H1 (cell line): ENCODE measurements at places on chromosomes 5 and 9.

GRCh38 chr9:36158122-36158521 is 11.1 kb upstream of the CCIN start:
- DNase-seq = no peak

GRCh38 chr5:55021410-55021809 is 2.6 kb upstream of the GZMK start:
- DNase-seq = no peak

- DNase-seq = no peak
Observed at GRCh38 chr5:145825751-145826180, 9.4 kb downstream of the PRELID2 start.

- DNase-seq = no peak
Observed at GRCh38 chr5:141933151-141933550, 9.5 kb downstream of the DELE1 start.

- no peak for DNase-seq
Observed at GRCh38 chr5:116409591-116410296, 164.9 kb downstream of the SEMA6A start.

DNA sequence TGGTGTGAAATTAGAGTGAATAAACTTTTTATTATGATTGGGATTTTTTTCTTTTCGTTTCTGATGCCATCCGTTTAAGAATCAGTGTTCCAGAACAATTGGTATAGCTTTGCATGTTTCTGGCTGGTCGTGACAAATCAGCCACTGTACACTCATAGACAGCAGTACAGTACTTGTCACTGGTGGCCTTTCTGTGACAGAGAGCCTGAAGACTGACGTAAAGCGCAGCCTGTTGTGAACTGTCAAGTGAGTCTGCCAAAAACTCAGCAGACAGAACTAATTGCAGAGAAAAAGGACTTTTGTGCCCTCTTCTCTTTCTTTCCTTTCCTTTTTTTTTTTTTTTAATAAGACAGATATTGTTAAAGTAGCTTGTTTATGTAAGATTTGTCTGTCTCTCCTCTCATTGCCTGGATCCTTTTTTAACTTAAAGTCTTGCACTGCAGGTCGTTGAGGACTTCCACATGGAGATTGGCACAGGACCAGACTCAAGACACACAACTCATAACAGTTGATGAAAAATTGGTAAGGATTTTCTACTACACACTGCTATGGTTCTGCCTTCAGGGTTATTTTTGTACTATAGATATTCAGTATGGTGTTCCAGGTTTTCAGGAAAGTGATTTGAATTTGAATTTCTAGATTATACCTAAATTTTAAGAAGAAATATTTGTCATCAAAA is 42.7 kb downstream of the NDUFS4 start:
- no peak for DNase-seq

DNA sequence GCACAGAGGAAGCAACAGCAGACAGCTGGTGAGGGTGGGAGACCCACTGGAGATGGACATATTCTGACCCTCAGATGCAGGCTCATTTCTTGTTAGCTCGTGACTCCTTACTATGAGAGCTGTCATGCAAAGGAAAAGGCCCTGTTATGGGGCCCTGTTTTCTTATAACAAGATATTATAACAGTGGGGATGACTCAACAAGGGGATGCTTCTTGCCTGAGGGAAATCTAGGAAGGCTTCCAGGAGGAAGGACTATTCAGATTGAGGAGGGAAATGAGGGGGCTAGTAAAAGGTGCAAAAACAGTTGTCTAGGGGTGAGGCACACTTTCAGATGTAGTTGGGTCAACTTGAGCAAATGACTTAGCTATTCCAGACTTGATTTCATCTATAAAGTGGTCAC is 83.0 kb downstream of the DAB2IP start:
- DNase-seq = no peak

DNA sequence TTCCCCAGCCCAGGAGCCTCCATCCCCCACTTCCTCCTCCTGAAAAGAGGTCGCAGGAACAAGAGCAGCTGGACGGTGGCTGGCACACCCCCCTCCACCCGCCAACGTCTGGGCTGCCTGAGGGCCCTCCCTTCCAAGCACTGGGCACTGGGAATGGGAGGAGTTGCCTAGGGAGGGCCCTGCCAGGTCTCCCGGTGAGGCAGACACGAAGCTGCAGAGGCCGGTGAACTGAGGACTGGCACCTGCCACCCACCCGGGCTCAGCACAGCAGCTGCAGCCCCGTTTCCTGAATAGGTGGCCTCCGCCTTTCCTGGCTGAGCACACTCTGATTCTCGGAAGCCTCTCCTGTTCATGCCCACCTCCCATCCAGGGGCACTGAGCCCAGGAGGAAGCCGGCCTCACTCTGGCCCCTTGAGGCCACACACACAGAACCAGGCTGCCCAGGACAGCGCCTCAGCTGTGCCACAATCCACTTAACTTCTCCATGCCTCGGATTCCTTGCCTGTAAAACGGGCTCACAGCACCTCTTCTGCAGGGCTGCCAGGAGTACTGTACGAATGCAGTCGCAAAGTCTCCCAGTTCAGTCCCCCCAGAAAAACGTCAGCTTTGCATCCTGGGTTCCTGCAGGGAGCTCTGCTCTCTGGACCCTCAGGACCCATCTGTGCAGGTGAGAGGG is 1.3 kb downstream of the NPDC1 start:
- DNase-seq = no peak

DNA sequence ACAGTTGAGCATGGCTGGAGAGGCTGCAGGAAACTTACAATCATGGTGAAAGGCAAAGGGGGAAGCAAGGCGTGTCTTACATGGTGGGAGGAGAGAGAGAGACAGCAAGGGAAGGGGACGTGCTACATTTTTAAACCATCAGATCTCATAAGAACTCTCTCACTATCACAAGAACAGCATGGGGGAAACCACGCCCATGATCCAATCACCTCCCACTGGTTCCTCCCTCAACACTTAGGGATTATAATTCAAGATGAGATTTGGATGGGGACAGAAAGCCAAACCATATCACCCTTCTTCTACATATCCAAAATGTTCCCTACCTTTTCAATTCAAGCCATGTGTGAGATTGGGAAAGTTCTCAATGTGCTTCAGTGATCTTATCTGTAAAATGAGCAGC is 22.9 kb upstream of the GLRX start:
- DNase-seq = no peak

GRCh38 chr9:10785255-10785654 is 172.5 kb upstream of the PTPRD start:
- DNase-seq = no peak

GRCh38 chr9:83062651-83063527 is at the start of gene RASEF:
Gene RASEF, minus strand, starts transcription at chr9:83063142. Its CDS starts 275 bp downstream, at chr9:83062867.
- DNase-seq = peak; percentile 84

- no peak for DNase-seq
Observed at GRCh38 chr5:14449052-14449661, 132.4 kb upstream of the OTULINL start.

GRCh38 chr5:5384660-5385330 is 37.7 kb upstream of the ICE1 start:
- no peak for DNase-seq

GRCh38 chr9:118734696-118735095 is 634.5 kb downstream of the BRINP1 start:
- DNase-seq = no peak

GRCh38 chr5:157059093-157059539 is at the start of gene HAVCR1:
Gene HAVCR1, minus strand, starts transcription at chr5:157059116. Its CDS starts 1,173 bp downstream, at chr5:157057943.
- DNase-seq = no peak

DNA sequence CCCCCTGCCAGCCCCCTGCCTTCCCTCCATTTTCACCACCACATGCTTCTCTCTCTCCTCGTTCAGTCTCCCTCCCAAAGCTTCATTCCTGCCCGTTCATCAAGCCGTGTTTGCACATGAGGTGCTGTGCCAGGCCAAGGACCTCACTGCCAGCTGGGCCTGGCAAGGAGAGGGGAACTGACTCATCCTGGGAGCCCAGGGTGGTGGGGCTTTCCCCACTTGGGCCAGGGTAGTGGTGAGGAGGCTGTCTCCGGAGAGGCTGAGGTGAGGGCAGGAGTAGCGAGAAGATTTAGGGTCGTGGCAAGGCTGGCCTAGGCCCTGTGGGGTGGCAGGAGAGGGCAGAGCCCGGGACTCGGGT is 30.4 kb upstream of the NOTCH1 start:
- no peak for DNase-seq

DNA sequence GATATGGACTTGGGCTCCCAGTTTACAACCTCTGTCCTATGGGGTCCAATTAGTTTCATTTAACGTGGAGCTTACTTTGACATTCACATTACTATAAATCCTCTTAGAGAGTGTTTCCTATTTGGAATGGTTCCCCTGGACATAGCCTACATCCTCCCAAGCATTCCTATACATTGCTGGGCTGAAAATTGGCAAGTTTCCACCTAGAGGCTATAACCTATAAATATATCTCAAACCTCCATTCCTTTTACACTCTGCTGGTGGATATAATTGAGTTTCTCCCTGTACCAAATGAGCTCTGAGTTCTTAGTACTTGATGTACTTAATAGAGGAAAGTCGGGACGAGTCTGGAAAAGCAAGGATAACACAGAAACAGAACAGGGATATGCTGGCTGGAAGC is 172.8 kb downstream of the ASTN2 start:
- DNase-seq = no peak

GRCh38 chr9:20225826-20226225 is 396.5 kb downstream of the MLLT3 start:
- no peak for DNase-seq

- DNase-seq = no peak
Observed at GRCh38 chr5:18236386-18236785, 602.1 kb downstream of the TAF11L14 start.

- no peak for DNase-seq
Observed at GRCh38 chr9:104951487-104951886, 23.5 kb upstream of the ABCA1 start.

- no peak for DNase-seq
Observed at GRCh38 chr5:119752921-119753886, 123.8 kb downstream of the FAM170A start.

- no peak for DNase-seq
Observed at GRCh38 chr9:112187404-112187803, 12.3 kb upstream of the SUSD1 start.

GRCh38 chr5:1702318-1702717 is 97.3 kb downstream of the MRPL36 start:
- peak; percentile 48 for DNase-seq

DNA sequence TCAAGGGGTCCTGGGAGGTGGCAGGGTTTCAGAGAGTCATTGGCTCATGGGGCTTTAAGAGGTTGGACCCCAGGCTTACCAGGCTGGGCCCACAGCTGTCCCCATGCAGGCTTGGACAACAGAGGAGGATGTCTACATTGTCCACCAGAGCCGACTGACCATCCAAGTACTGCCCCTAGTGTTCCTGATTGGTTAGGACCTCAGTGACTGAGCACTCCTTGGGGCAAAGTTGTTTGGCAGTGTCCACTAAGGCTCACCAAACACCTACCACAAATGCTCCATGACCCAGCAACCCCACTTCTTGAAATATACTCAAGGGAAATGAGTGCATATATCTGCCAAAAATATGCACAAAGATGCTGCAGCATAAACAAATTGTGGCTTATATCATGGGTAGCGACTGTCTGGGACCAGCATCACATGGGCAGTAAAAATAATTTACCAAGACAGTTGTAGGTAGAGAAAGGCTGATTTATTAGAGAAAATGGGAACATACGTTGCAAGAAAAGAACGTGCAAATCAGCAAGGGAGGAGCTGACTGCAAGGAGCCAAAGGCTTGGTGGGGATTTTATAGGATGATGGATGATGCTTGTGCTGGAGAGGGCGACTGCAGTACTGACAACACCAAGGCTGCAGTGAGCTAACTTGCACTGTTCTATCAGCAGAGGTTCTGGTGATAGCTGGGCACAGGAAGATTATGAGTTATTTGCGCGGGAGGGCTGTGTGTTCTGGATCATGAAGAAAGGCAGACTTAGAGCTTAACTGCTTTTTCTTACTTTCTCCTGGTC is 265.2 kb downstream of the GADD45G start:
- no peak for DNase-seq

- DNase-seq = no peak
Observed at GRCh38 chr5:155053501-155053900, 39.9 kb downstream of the KIF4B start.

DNA sequence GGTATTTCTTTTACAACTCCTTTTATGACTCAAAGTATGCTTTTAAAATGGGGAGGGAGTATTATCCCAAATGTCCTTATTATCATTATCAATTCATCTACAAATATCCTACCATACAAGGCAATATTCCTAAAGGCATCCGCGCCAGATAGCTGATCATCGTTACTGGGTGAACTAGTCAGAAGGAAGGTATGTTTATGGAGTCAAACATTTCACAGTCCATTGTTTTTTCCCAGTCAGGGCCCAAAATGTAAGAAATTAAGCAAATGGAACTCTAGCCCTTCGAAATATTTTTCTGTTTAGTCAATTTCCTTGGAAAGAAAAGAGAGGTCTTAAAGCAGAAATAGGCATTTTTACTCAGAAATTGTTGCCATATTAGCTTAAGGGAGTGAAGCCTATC is 188.5 kb upstream of the CCNG1 start:
- no peak for DNase-seq

DNA sequence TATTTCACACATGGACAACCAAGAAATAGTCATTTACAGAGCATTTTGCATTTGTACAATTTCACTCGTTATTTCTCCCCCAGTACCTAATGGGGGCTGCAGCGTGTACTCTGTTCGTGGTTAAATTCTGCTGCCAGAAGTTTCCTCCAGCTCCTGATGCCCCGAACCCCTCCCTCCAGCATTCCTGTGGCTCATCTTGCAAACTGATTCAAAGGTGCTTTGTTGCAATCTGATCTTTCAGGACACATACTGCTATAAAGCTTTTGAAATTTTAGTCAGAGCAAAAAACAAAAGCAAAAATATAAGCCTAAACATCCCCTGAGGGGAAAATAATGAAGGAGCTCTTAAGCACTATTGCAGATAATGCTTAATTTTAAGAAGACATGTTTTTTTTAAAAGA is 27.7 kb downstream of the UBLCP1 start:
- no peak for DNase-seq

- DNase-seq = no peak
Observed at GRCh38 chr5:4832471-4832870, 307.7 kb upstream of the ADAMTS16 start.

DNA sequence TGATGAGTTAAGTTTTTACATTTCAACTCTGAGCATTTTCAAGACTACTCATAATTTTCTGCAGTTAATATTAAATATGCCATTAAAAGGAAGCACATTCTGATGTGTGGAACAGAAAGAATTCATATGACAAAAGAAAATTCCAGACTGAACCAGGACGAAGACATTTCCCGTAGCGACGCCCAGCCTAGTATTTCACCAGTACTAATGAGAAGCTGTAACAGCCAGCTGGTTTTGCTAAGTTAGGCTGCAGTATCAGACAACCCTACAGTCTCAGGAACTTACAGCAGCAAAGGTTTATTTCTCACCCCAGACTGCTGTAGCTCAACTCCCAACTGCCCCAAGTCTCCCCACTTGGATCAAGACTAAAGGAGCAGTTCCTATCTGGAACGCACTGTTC is 91.6 kb downstream of the TMEM174 start:
- no peak for DNase-seq

DNA sequence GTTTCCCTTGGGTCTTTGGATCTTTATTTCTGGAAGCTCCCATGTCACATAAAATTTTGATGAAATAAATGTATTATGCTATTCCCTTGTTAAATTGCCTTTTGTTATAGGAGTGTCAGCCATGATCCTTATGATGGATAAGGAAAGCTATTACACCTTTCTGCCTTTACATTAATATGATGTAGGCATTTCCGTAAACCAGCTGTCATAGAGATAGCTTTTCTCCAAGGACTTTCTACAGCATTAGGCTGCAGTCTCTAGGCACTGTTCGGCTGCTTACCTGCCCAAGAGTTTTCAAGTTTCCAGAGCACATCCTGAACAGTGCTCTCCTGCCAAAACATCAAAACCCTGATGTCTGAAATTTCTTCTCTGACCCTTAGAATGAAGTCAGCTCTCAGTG is 87.4 kb downstream of the HAPLN1 start:
- DNase-seq = no peak

GRCh38 chr9:74120470-74120869 is 376.7 kb upstream of the RORB start:
- no peak for DNase-seq
